Vagina (tissue), 2 donors: ENCODE measurements at places on chromosomes 12 and 14.

DNA sequence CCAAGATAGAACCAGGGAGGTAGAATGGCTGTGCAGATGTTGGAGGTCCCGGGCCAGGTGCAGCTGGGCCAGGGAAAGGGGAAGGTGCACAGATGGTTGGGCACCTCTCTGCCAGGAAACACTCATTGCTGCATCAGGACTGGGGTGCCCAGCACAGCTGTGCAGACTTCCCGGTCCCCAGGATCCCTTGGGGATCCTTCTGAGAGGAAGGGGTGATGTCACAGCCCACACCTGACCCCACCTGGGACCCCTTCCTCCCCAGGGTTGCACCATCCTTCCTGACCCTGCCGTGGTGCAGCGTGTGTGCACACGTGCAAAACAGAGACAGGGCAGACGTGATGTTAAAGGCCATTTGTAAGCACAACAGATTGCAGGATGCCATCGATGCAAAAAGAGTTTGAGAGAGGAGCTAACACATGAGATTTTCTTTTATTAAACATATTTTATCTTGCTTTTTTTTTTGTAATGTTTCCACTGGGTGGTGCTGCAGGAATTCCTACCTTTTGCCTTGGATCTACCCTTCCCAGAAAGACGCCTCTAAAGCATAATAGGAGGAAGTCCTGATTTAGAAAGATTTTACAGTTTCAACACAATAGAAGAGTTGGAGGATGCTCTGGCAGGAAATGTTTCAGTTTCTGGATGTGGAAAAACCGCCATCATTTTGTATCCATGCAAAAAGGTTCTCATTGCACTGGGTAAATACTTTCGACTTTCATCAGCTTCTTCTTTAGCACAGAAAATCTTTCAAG is 14.8 kb downstream of the ELK3 start:
- DNase-seq = no peak

- no peak for DNase-seq
Observed at GRCh38 chr12:47799357-47799955, 20.2 kb downstream of the HDAC7 start.

GRCh38 chr12:49491823-49492222 is 47.0 kb upstream of the KCNH3 start:
- DNase-seq = no peak

DNA sequence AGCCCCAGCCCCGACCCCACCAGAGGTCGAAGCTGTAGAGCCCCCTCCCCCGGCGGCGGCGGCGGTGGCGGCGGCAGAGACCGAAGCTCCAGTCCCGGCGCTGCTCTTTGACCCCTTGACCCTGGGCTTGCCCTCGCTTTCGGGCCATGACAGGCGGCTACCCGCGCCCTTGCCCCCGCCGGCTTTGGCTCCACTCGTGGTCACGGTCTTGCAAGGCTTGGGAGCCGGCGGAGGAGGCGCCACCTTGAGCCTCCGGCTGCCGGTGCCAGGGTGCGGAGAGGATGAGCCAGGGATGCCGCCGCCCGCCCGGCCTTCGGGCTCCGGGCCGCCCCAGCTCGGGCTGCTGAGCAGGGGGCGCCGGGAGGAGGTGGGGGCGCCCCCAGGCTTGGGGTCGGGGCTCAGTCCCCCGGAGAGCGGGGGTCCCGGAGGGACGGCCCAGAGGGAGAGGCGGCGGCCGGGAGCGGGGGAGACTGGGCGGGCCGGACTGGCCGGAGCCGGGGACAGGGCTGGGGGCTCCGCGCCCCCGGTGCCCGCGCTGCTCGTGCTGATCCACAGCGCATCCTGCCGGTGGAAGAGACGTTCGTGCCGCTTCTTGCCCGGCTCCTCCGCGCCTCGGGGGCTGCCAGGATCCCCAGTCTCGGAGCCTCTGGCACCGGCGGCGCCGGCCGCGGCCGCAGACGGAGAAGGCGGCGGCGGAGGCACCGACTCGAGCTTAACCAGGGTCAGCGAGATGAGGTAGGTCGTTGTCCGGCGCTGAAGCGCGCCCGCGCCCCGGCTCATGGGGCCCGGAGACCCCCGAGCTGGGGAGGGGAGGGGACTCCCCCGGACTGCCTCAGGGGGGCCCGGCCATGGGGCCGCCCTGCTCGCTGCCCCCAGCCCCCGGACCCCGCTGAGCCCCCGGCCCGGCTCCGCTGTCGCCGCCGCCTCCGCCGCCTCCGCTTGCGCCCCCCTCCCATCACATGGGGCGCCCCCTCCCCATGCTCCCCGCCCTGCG is 778 bp downstream of the AGAP2 start:
- DNase-seq = no peak

- no peak for DNase-seq
Observed at GRCh38 chr12:28817524-28817923, 331.6 kb upstream of the FAR2 start.

DNA sequence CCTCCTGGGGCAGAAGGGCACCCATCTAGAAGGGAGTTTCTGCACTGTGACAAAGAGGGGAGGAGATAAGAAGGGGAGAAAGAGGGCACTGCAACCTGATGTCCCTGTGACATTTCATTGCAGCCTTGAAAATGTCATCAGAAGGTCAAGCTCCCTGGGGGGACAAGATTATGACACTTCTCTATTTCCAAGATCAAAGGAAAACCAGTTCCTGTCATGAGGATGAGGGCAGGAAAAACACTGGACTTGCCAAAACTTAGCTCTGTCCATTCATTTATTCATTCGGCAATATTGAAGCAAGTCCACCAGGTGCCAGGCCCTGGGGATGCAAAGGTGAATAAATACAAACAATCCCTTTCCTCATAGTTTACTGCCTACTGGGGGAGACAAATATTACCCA is 138.4 kb upstream of the CDKN3 start:
- DNase-seq = no peak

DNA sequence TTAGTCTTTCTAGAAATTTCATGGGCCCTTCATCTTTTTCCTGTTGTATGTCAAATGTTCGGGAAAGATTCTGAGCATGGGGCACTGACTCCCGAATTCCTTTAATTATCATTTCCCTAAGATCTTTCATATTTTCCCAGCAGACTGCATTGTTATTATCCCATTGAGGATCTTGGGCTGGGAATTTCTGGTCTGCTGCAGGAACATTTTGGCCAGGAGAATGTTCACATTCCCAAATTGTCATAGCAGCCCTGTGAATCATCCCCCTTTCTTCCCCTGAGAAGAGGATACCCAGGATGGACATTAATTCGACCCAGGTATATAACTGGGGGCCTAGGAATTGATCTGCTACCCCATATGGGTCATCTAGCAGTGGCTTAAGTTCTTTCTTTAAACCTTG is 112.5 kb downstream of the RIN3 start:
- DNase-seq = no peak

- DNase-seq = no peak
Observed at GRCh38 chr12:106107566-106107965, 31.2 kb downstream of the NUAK1 start.

- no peak for DNase-seq
Observed at GRCh38 chr14:102487204-102487577, 22.4 kb downstream of the ANKRD9 start.

- no peak for DNase-seq
Observed at GRCh38 chr12:115149279-115149678, 465.3 kb upstream of the TBX3 start.

DNA sequence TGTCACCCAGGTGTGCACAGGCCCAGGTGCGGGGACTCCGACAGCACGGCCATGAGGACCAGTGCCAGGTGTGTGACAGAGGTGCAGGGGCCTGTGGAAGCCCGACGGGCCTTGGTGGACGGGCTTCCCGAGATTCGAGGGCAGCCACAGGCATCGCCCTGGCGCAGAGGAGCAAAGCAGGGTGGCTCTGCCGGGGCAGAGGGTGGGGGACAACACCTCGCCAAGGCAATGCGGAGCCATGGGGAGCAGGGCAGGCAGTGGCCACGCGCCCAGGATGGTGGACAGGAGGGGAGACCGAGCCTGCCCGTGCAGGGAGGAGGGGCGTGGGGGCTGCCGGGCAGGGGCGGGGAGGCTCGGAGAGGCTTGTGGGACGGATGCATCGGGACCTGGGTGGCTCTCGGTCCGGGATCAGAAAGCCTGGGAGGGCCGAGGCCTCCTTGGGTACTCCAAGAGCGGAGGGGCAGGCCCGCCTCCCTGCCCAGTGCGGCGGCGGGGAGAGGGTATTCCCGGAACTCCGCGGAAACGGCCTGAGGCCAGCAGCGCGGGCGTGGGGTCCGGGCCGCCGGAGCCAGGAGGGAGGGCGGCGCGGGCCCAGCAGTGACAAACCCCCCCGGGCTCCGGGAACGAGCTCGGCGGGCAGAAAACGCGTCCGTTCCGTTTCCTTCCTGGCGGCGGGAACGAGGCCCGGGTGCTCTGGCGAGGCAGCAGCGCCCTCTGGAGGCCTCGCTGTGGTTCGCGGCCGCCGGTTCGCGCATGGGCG is 1.6 kb downstream of the TMEM121 start:
- DNase-seq = no peak

DNA sequence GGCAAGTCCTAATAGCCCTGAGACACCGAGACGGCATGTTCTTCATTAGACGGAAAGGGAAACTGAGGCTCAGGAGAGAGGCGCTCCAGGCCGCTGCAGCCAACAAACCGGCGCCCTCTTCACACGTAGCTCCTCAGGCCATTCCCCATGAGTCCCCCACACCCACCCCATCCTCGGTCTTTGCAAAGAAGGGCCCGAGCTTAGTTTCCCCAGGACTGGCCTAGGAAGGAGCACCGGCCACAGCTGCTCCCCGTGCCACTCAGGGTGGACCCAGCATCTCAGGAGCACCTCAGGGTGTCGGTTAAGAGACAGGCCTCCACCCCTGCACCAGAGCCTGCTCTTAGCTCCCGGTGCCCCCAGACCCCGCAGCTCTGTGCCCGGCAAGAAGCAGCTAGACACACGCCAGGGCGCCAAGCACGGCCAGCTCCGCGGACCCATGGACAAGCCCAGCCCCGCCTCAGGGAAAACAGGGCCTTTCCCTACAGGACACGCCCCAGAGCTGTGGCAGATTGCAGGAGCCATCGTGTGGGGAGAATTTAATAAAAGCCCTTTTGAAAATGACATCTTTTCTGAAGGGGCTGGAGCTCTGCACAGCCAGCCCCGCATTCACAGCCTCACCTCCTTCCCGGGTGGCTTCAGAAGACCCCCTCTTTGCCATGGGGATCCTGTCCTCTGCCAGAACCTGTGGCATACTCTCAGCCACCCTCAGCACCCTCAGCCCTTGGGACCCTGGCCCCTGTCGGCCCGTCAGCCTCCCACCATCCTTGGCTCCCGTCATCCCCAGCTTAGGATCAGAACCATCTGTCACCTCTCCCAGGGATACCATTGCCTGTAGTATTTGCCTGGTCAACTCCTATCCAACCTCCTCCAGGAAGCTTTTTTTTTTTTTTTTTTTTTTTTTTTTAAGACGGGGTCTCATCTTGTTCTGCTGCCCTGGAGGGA is 59.7 kb downstream of the LGMN start:
- no peak for DNase-seq

GRCh38 chr14:105377555-105378182 is 20.7 kb upstream of the TEX22 start:
- no peak for DNase-seq

- DNase-seq = no peak
Observed at GRCh38 chr12:71449373-71450070, 9.9 kb downstream of the LGR5 start.

DNA sequence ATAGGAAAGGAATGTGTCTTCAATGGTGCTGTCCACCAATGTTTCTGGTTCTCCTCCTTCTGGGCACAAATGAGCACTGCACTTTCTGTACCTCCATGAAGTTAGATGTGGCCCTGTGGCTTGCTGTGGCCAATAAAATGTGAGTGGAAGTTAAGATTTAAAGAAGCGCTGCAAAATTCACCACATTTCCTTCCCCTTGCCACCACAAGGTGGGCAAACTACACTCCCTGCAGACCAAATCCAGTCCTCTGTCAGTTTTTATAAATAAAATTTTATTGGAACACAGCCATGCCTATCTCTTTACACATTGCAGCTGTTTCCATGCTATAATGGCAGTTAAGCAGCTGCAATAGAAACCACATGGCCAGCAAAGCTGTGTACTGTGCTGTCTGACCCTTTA is 141.4 kb upstream of the TMPO start:
- no peak for DNase-seq

GRCh38 chr12:24268663-24269186 is 319.3 kb upstream of the SOX5 start:
- no peak for DNase-seq

DNA sequence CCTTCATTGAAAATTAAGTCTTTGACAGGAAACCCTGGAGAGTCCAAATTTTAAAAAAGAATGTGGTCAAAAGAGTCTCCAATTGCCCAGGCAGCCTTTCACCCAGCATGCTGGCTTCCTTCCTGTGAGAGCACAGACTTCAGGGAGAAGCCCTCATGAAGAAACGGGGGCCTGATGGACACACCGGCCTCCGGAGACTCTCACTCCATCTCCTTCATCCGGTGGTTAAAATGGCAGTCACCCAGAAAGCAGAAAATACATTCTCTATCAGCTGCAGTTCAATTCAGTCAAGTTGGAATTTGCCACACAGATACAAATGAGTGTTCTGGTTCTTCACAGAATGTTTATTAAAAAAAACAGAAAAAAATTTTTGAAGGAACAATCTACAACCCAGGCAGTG is 56.5 kb downstream of the CPM start:
- DNase-seq = no peak

GRCh38 chr14:58541633-58542022 is 96.1 kb upstream of the DACT1 start:
- no peak for DNase-seq
